AG04449 (cell line): ENCODE measurements at places on chromosomes 11 and 22.

DNA sequence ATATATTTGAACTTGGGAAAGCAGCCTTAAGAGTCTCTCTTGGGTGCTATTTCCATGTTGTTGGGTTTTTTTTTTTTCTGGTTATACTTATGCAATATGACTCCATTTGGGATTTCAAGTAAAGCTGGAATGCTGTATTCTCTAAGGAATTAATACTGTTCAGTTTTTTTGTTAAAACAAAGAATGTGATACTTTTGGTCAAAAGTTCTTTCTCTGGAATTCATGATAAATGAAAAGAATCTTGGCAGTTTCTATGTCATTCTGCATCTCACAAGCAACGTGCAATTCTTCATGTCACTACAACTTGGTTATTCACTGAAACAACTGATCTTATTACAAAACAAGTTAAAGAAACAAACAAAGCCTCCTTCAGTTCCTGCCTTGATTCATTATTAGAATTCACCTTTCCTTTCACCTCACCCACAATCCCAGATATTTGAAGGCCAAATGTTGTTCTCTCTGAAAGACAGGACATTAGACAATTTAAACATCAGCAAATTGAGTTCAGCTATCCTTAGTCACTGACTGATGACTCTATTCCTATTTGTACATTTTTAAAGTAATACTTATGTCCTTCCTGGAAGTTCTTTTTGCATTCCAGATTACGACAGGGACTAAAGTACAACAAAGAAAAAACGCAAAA, 176.2 kb downstream of the SBF2 start:
- no peak for DNase-seq

GRCh38 chr22:50544078-50544745, 1.5 kb upstream of the KLHDC7B start:
- no peak for DNase-seq

DNA sequence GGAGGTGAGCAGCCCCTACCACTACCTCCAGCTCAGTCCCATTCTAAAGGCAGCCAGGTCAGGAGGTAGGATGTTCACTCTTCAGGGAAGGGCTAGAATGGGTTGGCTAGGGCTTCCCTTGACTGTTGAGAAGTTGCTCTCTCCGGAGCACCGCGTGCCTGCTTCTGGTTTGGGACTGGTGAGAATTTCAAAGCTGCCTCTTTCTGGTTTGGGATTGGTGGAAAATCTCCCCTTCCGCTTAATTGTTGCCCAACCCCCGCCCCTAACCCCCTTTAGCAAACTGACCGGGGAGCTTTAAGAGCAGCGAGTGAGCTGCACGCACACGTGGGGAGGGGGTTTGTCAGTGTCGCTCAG, 686 bp downstream of the USP2 start:
- DNase-seq = no peak

DNA sequence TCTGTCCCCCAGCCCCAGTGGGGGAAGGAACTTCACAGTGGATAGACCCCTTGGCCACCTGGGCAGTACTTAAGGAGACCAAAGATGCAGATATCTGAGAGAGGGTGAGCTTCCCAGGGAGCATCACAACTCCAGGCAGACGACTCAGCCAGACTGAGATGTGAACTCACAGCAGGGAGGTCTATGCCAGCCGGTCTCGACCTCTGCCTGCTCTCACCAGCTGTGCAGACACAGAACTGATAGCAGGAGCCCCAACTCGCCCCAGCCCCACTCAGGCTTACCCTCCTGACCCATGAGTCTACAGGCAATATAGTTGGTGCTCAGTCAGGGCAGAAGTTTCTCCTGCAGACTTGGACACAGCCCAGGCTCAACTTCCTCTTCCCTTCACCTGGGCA, 29.7 kb upstream of the ACCSL start:
- DNase-seq = no peak

DNA sequence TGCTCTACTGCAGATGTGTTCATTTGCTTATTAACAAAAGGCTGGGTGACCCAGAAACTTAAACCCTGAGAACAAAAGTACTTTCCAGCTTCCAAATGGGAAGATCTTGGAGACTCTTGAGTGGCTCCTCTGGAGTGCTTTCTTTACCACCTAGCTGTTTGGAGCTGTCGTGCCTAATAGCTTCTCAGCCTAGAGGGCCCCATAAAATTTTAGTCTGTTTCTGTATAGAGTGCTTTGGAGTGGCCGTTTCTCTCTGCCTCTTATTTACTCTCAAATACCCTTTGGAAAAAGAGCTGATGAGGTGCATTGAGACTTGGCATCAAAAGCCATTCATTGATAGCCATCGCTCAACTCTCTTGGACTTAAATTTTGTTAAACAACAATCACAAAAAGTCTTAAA, 50.7 kb downstream of the ZNRF3 start:
- no peak for DNase-seq

- peak; percentile 52 for DNase-seq
Observed at GRCh38 chr11:34655335-34656008, 34.6 kb downstream of the EHF start.

- DNase-seq = no peak
Observed at GRCh38 chr11:105000797-105001196, 22.2 kb downstream of the CASP5 start.

GRCh38 chr11:122807731-122808477, 30.4 kb upstream of the CRTAM start:
- no peak for DNase-seq

- no peak for DNase-seq
Observed at GRCh38 chr22:49087198-49087597, 740.5 kb downstream of the BRD1 start.

DNA sequence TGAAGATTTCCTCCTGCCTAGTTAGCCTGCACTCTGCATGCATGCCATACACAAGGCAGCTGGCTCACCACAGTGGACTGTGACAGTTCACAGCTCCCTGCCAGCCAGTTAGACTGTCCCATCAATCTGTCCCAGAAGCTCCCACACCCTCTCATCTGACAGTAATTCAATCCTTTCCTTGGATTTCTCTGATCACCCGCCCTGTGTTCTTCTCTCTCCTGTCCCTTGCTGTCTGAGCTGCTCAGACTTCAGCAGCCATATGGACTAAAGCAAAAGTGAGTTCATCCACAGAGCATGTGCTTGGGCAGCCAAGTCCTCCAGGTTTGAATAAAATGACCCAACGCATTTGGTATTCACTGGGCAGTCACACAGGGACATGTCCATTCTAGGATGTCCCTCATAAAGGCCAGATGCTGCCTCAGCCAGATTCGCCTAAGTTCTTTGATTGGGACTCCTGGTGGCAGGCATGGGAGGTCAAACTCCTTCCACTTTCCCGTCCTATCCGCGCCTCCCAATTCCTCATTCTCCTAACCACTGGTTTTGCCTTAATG, 54.5 kb upstream of the ZBTB44 start:
- DNase-seq = no peak

- DNase-seq = no peak
Observed at GRCh38 chr22:22767876-22768602, 119.6 kb upstream of the IGLL5 start.

GRCh38 chr11:110971140-110971539, 258.9 kb upstream of the ARHGAP20 start:
- DNase-seq = no peak

- DNase-seq = no peak
Observed at GRCh38 chr22:49586873-49587272, 240.8 kb downstream of the BRD1 start.

- no peak for DNase-seq
Observed at GRCh38 chr11:134049303-134049702, 19.6 kb upstream of the JAM3 start.

DNA sequence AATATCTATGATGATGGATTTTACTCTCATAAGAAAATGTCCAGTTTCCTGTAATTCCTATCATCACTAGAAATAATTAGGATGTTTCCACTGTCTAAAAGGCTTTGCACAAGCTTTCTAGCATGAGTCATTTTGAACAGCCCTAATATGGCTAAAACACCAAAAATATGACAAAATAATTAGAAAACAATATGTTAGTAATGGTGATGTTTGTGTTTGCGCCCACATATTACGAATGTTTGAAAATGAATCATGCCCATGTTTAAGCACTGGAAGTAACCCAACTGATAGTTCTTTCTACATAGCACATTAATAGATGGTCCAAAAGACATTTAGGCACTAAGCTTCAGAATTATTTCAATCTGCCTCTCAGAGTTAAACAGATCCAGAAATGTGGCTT, 96.0 kb downstream of the TRPC6 start:
- peak; percentile 44 for DNase-seq

DNA sequence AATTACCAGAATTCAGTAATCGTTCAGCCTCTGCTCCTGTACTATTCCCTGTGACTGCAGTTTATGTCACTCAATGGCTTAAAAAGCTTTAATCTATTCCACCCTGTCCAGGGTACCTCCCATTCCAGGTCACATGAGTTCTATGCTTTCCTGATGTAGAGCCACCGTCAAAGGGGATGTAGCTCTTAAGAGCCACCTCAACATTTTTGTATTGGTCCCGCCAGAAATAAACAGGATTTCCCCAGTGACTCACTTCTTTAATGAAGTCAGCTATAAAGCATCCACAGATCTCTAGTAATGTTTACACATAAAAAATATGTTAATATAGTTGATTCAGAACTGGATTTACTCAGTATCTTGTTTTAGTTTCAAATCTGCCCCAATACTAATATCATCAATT, 1.3 kb upstream of the OR8D1 start:
- no peak for DNase-seq

- DNase-seq = no peak
Observed at GRCh38 chr11:36724742-36725385, 126.8 kb upstream of the RAG2 start.

DNA sequence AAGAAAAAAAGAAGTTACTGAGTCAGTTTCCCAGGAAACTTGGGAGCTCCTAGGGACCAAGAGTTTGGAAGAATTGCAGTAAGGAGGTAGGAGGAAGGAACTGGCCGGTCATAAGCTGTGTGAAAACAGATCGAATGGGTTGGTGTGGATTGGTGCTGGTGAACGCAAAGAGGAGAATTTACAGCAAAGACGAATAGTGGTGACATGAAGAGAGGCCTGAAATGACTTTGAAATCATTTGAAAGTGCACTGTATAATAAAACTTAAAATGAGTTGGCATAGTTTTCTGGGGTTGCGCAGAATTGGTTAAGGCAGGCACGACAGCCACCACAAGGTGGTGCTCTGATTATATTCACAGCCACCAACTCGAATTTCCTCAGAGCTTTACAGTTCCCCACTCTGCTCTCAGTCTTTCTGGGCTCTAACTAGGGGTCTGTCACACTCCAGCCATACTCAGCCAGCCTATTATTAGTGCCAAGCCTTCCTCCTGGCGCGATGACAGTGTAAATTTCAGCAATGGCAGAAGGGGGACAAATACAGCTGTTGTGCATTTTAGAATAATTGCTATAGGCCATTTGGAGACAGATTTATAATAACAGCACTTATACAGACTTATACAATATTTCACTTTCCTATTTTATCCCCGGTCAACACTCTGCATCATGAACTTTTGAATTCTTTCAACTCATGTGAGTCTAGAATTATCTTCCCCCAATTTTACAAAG, 8.3 kb upstream of the HTR3B start:
- no peak for DNase-seq

GRCh38 chr11:113926273-113927197, 21.9 kb downstream of the HTR3B start:
- DNase-seq = no peak

GRCh38 chr11:90594658-90595057, 371.8 kb upstream of the CHORDC1 start:
- no peak for DNase-seq

GRCh38 chr22:36010882-36011281, 17.7 kb downstream of the RBFOX2 start:
- no peak for DNase-seq

- no peak for DNase-seq
Observed at GRCh38 chr22:37906364-37907008, 389 bp downstream of the MICALL1 start.

DNA sequence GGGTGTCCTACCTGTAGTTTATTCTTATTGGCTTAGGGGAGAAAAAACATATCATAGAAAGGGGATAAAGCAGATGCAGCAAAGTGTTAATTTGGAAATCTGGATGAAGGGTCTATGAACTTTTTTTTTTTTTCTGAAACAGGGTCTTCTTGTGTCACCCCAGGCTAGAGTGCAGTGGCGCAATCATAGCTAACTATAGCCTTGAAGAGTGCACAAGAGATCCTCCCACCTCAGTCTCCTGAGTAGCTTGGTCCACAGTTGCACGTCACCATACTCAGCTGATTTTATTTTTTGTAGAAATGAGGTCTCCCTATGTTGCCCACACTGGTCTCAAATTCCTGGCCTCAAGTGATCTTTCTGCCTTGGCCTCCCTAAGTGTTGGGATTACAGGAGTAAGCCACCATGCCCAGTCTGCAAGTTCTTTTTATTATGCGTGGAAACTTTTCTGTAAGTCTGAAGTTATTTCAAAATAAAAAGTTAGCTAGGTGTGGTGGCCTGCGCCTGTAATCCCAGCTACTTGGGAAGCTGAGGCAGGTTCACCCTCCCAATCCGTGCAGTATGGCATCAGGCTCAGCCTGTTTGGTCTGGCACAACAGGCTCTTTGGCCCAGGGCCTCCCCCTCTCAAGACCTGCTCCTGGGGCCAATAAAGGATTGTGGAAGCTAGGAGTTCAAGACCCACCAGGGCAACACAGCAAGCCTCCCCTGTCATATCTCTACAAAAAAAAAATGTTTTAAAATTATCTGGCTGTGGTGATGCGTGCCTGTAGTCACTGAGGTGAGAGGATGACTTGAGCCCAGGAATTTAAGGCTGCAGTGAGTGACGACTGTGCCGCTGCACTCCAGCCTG, 111.9 kb downstream of the MED15 start:
- no peak for DNase-seq

GRCh38 chr22:17777005-17777716, 2.9 kb upstream of the BID start:
- DNase-seq = no peak

DNA sequence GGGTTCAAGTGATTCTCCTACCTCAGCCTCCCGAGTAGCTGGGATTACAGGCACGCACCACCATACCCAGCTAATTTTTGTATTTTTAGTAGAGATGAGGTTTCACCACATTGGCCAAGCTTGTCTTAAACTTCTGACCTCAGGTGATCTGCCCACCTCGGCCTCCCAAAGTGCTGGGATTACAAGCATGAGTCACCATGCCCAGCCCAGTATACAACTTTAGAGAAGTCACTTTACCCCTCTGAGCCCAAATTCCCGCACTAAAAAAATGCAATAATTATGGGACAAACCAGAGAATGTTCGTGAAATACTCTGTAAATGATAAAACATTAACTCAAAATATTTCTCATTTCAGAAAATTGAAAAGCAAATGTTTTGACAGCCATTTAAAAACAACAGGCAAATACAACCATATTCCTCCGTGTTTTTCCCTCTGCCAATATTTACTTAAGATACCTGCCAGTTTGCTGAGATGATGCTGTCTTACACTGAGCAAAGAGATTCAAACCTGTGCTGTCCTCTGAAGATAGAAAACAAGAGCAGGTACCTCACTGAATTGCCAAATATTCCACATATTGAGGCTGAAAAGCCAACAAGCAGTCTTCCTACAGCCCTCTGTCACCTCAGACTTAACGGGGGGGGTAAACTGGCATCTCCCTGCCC, 9.6 kb downstream of the PLEKHA7 start:
- DNase-seq = no peak

- DNase-seq = no peak
Observed at GRCh38 chr11:69076129-69076791, 27.5 kb downstream of the TPCN2 start.
